ENCODE measurements at places on chromosomes 5 and 9. TPM values are rescaled to one million over a fixed set of nuclear protein-coding genes. Genes with fewer than 3 reads are reported as not detected.

DNA sequence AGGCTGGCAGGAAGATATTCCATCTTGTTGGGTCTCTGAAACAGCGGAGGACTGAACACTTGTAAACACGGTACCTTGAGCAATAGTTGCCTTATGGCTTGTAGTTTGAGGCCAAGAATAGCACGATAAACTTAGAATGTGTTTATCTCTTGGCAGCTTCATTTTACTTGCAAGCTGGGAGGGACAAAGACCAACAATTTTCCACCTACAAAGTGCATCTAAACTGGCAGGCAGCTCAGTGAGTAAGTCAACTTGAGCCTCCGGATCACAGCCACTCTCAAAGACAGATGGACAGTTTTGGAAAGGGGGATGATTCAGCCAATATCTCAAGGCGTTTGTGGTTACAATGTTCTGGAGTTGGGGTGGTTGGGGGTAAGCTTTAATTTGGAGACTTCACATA lies 652.6 kb downstream of the CETN3 start:
- no peak for DNase-seq

CTNND2 gene
- not detected for total RNA-seq

SCAI gene
- total RNA-seq, result 15.7 TPM

DNA sequence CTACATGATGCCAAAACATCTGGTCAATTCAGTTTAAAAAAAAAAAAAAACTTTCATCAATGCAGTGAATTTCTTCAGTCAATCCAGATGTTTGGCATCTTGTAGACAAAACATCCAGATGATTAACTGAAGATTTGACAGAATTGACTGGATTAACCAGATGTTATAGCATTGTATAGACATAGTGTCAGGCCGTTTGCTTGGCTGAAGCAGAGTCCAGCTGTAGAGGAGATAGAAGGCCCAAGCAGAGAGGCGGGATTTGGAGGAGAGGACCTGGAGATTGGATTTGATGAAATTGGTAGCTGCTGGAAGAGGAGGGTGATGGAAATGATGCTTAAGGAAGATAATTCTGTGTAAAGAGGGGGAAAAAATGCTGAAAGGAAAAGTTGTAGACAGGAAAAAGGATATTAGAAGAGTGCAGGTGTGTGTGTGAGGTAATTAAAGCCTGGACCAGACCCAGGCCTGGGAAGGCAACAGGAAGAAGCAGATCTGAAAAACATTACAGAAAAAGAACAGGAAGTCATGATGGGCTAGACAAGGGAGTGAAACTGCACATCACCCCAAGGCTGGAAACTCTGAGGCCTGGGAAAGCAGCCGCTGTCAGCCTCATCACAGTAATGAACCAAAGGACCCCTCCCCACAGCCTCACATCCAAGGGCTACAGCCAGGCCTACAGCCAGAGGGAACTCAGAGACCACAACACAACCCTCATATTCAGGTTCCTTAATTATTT lies 258.3 kb downstream of the CWC27 start:
- no peak for DNase-seq

PAEP gene
- total RNA-seq, result not detected

HDHD3 gene
- 26.2 TPM for total RNA-seq

- DNase-seq, result no peak
Measured at GRCh38 chr9:124771867-124772679, 962 bp upstream of the NR6A1 start.

GNPDA1 gene
- total RNA-seq, result 27.3 TPM

- DNase-seq, result no peak
Measured at GRCh38 chr5:122040636-122041302, 37.3 kb downstream of the LOX start.

- no peak for DNase-seq
Measured at GRCh38 chr5:35066260-35066795, 18.6 kb upstream of the AGXT2 start.

AQP7 gene
- not detected for total RNA-seq

GRCh38 chr5:88997937-88998336 lies 115.0 kb upstream of the MEF2C start:
- no peak for DNase-seq

- DNase-seq, result no peak
Measured at GRCh38 chr9:137190315-137190856, 1.9 kb downstream of the SSNA1 start.

SNCAIP gene
- total RNA-seq, result not detected

DNA sequence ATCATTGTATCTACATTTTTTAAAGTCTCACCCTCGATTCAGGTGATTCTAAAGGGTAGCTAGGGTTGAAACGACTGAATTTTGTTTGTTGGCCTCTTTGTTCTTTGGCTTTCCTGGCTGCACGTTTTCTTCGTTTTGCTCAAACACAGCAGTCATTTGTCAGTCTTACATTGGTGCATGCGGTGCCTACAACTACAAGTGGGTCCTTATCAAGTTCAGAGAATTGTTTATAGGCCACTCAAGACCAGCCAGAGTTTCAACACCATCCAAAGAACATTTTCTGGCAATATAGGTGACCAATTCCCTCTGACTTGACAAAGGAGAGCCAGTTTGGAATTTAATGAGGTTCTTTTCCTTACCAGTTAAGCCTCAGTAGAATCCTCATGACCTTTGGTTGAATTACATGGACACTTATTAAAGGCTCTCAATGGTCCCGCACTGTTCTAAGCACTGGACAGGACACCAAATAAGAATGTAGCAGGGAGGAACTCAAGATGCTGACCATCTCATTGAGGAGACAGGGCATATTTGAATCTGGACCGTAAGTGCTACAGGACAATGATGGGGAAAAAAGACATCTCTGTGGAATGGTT lies 119.0 kb upstream of the DMRT1 start:
- no peak for DNase-seq

DNA sequence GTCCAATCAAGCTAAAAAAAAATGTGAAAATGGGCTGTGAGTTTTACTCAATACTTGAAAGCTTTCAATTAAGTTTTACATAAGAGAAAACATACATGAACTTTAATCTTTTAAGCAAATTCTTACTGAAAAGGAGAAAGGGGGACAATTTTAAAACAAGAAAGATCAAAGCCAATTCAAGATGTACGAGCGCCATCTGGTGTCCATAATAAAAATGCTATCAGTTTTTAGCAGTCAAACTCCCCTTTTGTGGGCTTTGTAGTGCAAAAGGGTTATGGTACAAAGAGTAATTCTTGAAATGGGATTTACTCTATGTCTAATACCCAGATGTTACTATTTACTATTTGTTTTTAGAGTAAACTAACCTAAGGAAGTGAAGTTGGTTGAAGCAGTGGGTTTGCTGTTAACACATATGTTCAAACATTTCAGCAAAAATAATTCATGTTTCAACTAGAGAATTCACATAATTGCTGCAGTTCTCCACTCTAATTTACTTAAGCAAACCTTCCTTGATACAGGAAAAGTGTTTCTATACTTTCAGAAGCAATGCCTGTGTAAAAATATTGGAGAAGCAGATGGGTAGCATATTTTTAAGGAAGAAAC lies 228.2 kb upstream of the TYRP1 start:
- no peak for DNase-seq
